ENCODE measurements at places on chromosomes 12 and 14. TPM values are rescaled to one million over a fixed set of nuclear protein-coding genes. Genes with fewer than 3 reads are reported as not detected.

DNA sequence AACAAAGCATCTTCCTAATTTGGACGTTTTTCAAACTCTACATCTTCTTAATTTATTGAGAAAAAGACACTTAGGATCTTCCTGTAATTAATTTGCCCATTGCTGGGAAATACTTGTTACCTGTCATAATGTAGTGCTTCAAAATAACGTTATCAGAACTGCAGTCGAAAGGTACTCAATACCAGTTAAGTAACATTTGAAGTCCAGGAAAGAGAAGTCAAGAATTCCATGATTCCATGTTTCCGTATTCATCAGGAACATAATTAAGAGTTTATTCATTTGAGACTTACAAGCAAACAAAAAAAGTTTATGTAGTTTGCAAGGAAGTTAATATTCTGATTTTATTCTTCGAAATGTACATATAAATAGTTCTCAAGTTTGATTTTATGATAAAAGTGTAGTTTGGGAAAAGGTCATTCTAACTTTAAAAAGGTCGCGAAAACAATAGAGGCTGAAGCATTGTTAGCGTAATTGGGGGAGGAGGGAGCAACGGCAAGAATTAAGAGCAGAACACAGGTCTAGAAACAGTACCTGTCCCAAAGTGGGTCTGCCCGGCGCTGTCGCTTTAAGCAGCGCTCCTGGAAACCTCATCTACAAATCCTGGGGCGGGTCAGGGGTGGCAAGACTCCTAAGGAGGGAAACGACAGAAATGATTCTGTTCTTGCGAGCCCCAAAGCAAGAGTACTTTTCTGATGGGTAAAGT is 1.2 kb upstream of the KCNMB4 start:
- DNase-seq, result no peak

CPM gene
- 1.6 TPM for total RNA-seq

MAP1LC3B2 gene
- 0.96 TPM for total RNA-seq

DNA sequence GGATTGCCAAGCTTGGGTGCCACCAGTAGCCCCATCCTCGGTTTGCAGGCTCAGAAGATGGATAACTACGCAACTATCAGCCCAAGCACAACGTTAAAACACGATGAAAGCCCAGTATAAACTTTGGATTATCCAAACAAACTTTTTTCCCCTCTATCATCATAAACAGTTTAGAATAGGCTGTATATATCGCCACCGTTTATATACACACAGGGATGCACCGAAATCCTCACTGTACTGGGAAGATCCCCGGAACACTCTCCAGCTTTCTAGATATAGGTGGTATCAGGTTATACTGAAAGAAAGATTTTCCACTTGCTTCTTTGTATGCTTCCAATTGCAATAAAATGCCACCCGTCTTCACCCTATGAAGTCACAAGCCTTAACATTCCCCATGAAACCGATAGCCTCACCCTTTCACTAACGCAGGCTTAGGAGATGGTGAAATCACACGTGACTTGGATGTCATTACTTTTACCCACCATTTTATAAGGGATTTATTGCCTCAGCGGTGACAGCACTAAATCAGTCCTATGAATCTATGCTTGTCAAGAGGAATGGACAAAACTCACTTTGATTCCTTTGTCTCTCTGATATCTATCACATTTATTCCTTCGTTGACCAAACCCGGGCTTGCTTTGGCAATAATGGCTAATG is 207.6 kb upstream of the FOXN3 start:
- no peak for DNase-seq

DNA sequence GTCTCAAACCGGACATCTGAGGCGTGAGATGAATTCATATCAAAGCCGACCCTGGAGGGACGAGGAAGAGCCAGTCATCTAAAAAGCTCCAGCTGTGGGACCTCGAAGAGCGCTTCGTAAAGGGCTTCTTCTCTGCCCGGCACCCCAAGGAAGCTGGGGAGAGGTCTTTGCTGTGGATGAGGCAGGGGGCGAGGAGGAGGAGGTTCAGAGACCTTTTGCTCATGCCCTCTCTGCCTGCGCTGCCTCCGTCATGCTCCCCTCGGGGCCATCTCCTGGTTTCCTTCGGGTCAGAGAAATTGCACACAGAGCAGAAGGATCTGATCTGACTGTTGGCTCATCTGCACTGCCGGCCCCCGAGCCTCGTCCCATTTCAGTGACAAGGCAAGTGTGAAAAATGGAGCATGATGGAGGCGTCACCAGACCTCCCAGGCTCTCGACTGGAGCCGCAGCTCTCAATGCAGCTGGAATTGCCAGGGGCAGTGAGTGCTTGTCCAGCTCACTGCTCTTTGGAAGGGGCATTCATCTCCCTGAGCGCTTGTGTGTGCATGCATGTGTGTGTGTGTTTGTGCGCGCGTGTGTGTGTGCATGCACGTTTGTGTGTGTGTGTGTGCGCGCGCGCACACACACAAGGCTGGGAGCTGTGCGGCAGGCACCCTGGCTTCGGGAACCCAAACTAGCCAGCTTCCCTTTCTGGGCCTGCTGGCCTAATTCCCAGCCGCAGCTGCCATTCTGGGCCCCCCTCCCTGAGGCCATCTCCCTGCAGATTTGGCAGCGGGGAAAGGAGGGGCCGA is 9.2 kb downstream of the CABP1 start:
- DNase-seq, result no peak

DNA sequence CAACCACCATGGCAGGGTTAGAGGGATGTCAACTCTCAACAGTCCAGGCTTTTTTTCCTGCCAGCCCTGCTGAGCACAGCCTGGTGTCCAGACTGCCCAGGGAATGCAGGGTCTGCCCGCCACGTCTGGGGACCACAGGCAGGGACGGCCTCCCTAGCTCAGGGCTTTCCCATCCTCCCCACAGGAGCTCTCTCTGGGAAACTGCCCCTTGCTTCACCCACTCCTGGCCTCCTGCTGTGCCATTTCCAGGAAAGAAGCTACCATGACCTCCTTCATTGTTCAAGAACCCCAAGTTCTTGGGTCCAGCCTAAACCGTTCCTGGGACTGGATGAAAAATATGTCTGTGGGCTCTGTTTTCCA is 4.8 kb downstream of the SCNN1A start:
- DNase-seq, result no peak
